COLO829 (cell line): ENCODE measurements at places on chromosomes 7 and 10.

DNA sequence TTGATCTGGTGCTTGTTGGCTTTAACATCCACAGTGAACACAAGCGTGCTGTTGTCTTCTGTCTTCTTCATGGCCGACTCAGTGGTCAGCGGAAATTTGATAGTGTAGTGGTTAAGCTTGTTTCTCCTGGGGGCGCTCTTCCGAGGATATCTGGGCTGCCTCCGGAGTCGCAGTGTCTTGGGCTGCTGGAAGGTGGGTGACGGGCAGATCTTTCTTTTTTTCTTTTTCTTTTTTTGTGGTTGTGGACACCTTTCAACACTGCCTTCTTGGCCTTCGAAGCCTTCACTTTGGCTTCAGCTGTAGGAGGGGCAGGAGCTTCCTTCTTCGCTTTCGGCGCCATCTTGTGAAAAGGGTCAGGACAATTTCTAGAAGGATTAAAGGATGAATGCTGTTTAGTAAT is 23.8 kb upstream of the RPA3 start:
- no peak for DNase-seq

DNA sequence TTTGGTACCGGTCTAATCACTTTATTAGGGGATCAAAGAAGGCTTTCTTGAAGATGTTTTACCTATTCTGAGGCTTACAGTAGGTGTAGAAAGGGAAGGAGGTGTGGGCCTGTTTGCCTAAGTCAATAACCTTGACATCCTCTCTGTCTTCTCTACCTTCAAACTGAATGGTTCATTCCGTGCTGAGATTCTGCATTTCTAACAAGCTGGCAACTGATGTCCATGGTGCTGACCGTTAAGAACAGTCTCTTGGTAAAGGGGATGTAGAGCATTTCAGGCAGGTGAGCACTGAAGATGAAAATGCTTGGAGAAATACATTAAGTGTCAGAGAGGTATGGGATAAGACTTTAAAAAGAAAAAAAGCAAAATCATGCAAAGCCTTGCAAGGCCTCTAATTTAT is 51.5 kb upstream of the DGKB start:
- DNase-seq: no peak

DNA sequence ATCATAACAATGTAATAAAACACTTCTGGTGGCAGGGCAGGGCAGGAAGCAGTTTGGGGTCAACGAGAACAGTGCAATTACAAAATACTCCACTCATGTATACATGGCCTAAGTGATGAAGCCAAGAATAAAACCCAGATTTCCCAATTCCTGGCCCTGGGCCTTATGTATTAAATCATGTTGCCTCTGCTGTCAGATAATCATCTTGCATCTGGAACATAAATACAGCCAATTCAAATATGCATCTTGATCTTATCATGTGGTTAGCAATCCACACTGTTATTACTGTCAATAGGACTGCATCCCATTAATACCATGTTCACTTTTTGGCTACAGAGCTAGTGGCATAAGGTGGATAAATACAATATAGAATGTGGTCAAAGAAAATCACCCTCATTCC is 186.5 kb upstream of the SLC25A13 start:
- DNase-seq: no peak

DNA sequence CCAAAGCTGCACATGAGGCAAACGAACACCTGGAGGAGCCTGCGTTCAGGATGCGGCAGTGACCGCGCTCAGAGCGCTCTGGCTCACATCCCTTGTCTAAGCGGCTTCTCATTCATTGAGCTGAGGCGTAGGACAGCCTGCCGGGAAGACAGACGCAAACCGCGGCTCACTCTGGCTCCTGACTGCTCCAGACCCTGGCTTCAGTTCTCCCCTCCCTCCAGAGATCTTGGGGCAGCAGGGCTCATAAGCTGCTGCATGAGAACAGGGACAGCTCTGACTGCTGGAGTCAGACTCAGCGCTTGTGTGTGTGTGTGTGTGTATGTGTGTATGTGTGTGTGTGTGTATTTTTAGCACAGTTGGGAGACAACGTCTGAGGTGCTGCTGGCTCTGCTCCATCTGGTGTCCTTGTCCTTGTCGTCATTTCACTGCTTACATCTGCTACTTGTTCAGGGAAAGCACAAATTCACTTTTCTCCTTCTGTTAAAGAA is 15.8 kb upstream of the LYZL2 start:
- no peak for DNase-seq

GRCh38 chr10:15546606-15547005 is 173.1 kb downstream of the ITGA8 start:
- DNase-seq: no peak

- no peak for DNase-seq
Observed at GRCh38 chr10:99316374-99316773, 12.8 kb upstream of the CNNM1 start.

- no peak for DNase-seq
Observed at GRCh38 chr10:26857991-26858706, 2.6 kb downstream of the ABI1 start.
